Suppressor macrophage treated with lipopolysaccharide for 1 hour (primary cell): ENCODE measurements at places on chromosomes 4 and X.

DNA sequence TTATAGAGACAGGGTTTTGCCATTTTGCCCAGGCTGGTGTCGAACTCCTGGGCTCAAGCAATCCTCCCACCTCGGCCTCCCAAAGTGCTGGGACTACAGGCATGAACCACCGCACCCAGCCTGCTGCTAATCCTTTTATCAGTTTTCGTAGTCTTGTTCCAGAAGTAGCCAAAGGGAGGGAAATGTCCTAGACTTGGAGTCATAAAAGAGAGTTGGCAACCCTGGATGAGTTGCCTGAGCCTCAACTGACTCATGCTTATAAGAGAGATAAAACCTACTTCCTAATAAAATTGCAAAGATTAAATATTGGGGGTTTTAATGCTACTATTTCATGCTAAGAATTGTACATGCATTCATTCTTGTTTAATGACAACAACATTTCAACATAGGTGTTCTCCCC is 44.3 kb downstream of the CD40LG start:
- no peak for DNase-seq

DNA sequence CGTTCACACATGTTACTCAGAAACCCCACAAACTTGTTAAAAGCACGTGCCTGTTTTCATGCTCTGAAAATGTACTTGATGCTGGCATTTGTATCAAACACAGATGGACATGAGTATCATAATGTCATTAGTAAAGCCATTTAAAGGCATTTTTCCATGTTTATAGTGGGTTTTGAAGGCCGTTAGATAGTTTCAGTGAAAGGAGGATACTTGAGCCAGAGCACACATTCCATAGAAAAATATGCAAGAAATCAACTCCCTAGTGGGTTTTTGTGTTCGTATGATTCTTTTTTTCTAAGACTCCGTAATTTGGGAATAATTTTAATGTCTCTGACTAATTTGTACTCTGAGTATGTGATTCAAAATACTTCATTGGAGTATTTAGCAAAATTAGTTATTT is 216.2 kb upstream of the BMP3 start:
- DNase-seq, result no peak

GRCh38 chr4:115515772-115516171 is 402.4 kb upstream of the NDST4 start:
- no peak for DNase-seq

- peak; percentile 65 for DNase-seq
These were observed 5.2 kb downstream of the HTT start for GRCh38 chr4:3079694-3080123.

- peak; percentile 38 for DNase-seq
These were observed 20.1 kb downstream of the ARHGEF9 start for GRCh38 chrX:63764946-63765345.

DNA sequence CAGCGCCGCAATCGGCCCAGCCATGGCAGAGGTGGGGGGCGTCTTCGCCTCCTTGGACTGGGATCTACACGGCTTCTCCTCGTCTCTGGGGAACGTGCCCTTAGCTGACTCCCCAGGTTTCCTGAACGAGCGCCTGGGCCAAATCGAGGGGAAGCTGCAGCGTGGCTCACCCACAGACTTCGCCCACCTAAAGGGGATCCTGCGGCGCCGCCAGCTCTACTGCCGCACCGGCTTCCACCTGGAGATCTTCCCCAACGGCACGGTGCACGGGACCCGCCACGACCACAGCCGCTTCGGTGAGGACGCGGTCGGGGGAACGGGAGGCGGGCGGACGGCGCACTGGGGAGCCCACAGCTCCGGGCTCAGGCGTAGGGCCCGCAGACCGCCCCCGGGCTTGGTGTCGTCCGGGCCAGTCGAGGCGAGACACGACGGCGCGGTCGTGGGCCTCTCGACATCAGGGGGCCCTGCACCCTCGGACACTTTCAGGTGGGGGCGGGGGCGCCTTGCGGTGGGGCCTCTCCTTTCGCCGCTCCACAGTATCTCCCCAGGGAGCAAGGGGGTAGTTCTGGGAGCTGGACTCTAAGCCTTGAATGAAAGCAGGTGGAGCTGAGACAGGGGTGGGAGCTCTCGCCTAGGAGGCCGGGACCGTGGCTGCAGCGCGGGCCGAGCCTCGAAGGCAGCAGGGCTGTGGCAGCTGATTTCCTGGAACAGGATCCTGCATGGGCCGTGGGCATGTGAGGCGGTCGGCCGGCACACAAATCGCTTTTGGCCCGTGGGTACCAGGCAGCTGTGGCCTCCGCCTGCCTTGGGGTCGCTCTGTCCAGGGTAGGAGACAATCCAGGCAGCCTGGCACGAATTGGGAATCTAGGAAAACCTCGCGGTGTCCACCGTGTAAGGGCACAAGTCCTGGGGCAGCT is 722 bp downstream of the FGF16 start:
- no peak for DNase-seq

DNA sequence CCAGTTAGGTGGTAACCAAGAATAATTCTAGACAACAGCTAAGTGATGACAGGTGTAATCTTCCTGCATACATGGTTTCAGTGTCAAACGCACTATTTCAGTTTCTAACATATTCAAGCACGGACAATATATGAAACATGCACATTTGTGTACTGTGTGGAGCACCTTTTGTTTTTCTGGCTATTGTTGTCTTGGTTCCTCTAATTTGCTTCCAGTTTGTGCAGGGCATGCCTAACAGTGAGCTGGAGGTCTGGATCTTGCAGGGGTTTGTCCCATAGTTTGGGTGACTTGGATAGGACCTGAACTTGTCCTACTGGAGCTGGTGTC is 70.5 kb upstream of the TBC1D9 start:
- DNase-seq, result no peak

DNA sequence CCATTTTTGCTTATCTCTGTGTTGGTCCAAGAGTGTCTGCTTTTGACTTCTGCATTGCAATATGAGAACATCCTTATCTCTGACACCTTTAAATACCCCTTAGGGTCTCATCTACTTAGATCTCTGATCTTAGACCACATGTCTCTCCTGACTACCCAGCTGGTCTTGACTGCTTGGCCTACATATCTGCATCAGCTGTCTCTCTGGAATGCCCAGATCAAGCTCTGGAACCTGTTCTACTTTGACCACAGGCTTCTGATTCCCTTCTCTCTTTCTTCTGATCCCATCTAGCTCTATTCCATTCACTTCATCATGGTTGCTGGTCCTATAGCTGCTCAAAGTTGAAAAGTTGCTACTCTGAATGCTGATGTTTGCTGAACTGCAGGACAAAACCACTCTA is 301.2 kb downstream of the MAPK10 start:
- DNase-seq, result no peak

DNA sequence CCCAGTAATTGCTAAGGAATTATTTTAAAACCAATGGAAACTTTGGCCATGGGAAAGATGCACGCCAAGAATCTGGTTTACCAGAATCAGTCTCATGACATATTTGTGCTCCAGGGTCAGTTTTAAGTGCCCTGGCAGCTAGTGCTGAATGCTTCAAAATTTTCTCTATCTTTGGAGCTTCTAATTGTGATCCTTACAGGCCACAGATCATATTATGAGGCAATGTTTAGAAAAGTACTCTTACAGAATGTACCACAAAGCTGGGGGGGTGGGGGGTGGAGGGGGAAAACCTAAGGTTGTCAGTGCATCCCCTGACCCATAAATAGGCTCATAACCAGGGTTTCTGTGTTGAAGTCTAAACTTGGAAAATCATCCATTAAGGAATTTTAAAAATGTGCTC is 514.5 kb downstream of the INPP4B start:
- no peak for DNase-seq

GRCh38 chr4:17060230-17060629 is 161.8 kb upstream of the LDB2 start:
- DNase-seq, result no peak

DNA sequence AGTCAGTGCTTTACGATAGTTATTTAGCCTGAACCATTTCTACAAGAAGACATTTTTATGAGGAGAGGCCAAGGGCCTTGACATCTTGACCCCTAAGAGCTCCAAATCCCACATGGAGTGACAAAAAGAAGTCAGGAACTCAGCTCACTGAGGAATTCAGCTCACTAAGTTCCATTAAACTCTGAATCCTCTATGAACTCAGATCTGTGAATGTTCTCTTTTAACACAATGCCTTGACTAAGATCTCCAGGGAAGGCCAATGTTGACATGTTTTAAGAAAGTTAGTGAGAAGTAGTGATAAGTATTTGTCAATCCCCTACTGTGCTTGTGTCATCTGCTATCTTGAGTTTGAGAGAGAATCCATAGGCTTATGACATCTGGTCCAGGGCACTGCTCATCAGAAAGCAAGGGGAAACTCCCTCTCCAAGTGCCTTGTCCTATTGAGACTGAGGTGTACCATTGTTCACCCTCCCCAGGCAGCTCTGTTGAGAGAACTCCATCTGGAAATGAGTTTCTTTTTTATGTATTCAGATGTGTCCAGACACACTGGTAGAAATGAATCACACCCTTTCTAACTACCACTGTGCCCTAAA is 68.7 kb upstream of the PCDH19 start:
- no peak for DNase-seq

DNA sequence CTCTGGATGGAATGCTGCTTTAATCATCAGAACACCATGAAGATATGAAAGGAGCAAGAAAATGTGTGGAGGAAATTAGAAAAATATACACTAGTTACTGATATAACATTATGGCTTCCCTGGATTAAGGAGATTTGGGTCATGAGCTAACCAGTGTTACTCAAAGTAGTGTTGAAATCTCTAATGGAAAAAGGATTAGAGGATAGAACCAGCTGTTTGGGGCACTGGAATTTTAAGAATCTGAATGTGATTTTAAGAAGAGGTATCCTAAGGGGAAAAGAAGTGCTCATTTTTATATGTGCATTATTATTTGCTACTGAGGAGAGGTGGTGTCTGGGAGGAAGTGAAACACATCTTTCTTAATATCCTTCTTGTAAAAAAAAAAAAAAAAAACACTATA is 164.1 kb upstream of the PPARGC1A start:
- DNase-seq, result no peak

- DNase-seq, result peak; percentile 24
These were observed 38.8 kb downstream of the CLCN3 start for GRCh38 chr4:169658975-169659715.

DNA sequence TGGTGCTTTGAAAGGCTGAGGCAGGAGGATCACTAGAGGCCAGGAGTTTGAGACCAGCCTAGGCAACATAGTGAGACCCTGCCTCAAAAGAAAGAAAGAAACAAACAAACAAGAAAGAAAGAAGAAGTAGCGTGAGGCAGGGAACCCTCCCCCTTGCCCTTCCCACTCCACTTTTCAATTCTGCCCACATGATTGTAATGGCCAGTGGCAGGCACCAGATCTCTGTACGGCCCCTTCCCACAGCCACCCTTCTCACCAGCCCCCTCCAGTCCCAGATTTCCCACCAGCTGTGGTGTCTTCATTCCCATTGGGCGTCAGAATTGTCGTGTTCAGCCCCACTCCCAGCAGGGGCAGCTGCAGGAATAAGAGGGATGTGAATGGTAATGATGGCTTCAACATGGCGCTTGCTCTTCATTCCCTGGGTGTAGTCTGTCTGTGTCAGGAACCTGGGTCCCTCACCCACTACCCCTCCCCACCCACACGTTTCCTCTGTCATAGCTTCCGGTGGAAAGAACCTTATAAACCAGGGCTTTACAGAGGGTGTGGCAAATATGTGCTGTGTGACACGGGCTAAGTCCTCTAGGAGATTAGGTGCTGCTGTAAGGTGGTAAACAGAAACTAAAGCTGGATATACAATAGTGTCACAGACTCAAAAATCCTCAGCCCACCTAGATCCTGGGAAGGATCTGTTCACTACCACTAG is at the start of gene IL2RG:
TSS of gene IL2RG (minus strand) at position 437 of the 703 bp plus-strand sequence. CDS start at position 399, 38 bp downstream.
- DNase-seq, result peak; percentile 84

DNA sequence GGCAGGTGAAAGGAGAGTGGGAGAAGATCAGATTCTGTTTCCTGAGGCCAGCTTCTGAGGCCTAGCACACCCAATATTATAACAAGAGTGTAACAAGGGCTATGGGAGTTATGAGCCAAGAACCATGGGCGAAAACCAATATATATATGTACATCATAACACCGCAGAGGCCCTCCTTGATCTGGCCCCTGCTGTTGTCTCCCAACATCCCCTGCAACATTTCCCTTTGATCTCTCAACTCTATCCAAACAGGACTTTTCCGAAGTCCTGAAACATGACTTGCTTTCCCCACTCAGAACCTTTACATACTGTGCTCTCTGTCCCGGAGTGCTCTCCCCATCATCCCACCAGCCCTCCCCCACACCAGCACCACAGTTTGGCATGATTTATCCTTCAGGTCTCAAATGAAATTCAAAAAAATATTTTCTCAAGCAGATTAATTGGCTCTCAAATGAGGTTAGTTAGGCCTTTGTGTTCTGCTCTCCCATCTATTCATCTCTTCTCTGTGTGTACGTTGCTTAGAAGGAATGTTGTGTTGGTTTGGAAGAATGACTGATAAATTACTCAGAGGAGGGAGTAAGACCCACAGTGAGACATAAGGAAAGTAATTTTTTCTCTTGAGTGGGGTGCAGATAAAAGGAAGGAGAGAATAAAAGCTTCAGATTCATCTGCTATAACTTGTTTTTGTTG is 58.1 kb upstream of the SMIM10 start:
- no peak for DNase-seq

DNA sequence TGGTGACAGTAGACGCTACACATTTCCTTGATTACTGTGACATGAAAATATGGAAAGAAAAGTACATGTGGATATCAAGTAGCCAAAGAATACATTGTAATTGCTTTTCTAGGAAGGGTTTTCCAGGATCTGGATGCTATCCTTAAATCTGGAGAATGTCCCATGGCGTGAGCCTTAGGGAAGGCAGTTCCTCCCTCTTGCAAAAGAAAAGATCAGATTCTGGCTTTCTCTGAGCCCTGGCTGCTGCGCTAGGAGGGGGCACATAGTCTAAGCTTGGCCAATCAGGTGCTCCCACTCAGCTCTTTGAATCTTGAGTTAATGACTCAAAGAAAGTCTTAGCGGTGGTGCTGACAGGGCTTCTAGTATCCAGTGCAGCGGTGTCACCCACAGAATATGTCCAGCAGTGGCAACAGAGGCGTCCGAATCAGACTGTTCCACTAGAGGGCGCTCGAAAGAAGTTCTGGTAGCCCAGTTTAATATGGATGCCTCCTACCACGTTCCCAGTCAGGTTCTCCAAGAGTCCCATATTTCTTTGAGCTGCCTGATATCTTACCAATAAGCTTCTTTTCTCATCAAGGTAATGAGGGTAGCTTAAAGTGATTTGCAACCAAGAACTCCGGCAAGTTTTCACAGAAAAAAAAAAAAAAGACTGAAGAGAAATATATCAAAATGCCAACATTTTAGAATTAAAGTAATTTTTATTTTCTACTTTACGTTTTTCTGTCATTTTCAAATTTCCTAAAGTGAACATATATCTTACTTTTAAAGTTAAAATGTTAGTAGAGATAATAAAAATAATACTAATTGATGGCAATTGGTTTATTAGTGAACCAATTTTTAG is 213.4 kb upstream of the S100G start:
- DNase-seq, result peak; percentile 80

- peak; percentile 79 for DNase-seq
These were observed 28.7 kb upstream of the RBMX start for GRCh38 chrX:136909119-136909705.

- DNase-seq, result no peak
These were observed 2256.1 kb upstream of the AGA start for GRCh38 chr4:179698321-179698720.

DNA sequence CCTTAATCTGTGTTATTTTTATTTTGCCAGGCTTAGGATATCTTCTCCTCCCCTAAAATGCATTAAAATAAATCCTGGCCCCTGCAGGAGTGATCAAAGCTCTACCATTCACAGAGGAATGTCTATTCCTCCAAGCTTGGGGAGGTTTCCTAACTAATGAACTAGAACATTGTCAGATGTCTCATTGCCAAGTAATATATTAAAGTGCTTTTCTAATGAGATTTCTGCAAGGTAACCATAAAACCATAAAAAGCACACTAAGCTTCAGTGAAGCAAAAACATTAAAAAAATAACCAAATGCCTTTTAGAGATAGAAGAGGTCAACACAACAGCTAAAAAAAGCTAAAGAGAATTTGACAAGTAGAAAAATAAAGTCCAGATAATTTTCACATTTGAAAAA is 34.8 kb downstream of the IGFBP7 start:
- no peak for DNase-seq
